ENCODE measurements at places on chromosomes 1 and 21. TPM values are rescaled to one million over a fixed set of nuclear protein-coding genes. Genes with fewer than 3 reads are reported as not detected.

Gene IGSF9
- 77.5 TPM for total RNA-seq

Gene PRAMEF11
- total RNA-seq: not detected

Gene SLC6A17
- 1.6 TPM for total RNA-seq

Gene FBLIM1
- total RNA-seq: 101 TPM

Gene CLCA4
- not detected for total RNA-seq

Gene KLHDC7A
- 0.04 TPM for total RNA-seq

Gene TMPRSS2
- 1.3 TPM for total RNA-seq

DNA sequence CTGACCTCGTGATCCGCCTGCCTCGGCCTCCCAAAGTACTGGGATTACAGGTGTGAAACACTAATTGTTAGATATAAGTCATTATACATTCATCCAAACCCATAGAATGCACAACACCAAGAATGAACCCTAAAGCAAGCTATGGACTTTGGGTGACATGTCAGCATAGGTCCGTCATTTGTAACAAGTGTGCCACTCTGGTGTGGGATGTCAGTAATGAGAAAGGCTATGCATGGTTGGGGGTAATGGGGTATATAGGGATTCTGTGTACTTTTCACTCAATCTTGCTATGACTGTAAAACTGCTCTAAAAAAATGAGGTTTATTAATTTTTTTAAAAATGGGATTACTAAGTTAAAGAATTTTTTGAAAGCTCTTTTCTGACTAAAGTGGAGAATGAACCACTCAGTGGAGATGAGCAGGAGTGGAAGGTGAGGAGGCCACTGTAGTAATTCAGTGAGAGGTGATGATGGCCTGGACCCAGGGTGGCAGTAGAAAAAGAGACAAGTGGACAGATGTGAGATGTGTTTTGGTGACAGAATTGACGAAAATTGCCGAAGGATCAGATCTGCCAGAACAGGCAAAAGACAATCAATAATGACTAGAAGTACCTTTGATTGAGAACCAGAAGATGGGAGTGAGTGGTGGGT lies 21.3 kb upstream of the S1PR1 start:
- peaks cover 18% of the 10 kb centered on the region for H3K4me1 ChIP-seq
- peak overlapping the region; percentile 41 for H3K27ac ChIP-seq
- H3K36me3 ChIP-seq: no peaks in the 10 kb centered on the region
- no peak overlapping the region for H3K4me3 ChIP-seq
- no peaks in the 10 kb centered on the region for H3K27me3 ChIP-seq

DNA sequence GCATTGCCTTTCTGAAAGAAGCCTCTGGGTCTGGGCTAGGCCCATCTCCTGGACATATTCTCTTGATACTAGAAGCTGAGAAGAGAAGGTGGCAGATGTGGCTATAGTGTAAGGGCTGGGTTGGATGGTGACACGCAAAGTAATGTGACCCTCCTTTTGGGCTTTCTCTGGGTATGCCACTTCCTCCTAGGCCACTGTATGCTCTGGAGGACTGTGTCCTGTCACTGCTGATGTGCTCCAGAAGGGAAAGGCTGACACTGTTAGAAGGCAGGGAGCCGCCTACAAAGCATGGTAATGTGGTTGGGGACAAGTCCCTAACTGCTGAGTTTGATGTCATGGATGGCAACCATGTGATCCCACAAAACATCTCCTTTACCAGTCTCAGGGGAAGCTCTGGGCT lies 112.1 kb downstream of the BCAR3 start:
- H3K27me3 ChIP-seq: no peaks in the 10 kb centered on the region
- peaks cover 21% of the 10 kb centered on the region for H3K4me1 ChIP-seq
- H3K36me3 ChIP-seq: peaks cover 38% of the 10 kb centered on the region
- no peak overlapping the region for H3K27ac ChIP-seq
- no peak overlapping the region for H3K4me3 ChIP-seq

GRCh38 chr1:209927466-209927865 lies 10.6 kb upstream of the SYT14 start:
- peaks cover 34% of the 10 kb centered on the region for H3K27me3 ChIP-seq
- H3K4me3 ChIP-seq: no peak overlapping the region
- no peak overlapping the region for H3K27ac ChIP-seq
- H3K36me3 ChIP-seq: no peaks in the 10 kb centered on the region

DNA sequence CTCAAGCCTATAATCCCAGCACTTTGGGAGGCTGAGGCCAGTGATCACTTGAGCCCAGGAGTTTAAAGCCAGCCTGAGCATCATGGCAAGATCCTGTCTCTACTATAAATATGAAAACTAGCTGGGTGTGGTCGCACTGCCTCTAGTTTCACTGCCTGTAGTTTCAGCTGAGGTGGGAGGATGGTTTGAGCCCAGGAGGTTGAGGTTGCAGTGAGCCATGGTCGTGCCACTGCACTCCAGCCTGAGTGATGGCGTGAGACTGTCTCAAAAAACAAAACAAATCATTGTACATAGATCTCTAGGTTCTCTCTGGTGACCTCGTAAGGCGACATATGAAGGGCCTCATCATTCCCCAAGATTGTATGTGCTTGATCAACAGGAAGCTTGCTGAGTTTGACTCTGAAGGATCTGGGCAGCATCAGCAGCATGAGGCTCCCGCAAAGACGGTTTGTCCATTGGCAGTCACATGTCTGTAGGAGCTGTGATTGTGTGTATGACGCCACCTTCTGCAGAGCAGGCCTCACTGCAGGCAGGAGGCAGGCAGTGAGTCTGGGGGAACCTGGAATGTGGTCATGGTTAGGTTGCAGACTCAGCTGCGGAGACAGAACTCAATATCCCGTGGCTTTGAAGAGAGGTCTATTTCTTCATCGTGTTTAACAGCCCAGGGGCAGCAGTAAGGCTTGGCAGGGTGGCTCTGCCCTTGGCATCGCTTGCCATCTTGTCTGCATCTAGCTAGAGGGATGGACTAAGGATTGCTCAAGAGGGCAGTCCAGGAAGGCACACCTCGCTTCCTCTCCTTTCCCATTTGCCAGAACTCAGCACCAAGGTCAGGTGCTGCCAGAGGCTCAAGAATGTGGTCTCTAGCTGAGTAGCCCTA lies 14.0 kb downstream of the ATP5PO start:
- peak overlapping the region; percentile 43 for H3K27ac ChIP-seq
- no peak for DNase-seq
- H3K36me3 ChIP-seq: peaks cover 19% of the 10 kb centered on the region
- no peaks in the 10 kb centered on the region for H3K27me3 ChIP-seq

DNA sequence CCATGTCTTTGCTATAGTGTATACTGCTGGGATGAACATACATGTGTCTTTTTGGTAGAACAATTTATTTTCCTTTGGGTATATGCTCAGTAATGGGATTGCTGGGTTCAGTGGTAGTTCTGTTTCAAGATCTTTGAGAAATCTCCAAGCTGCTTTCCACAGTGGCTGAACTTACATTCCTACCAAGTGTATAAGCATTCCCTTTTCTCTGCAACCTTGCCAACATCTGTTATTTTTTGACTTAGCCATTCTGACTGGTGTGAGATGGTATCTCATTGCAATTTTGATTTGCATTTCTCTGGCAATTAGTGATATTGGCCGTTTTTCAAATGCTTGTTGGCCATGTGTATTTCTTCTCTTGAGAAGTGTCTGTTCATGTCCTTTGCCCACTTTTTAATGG lies 37.5 kb upstream of the ANGPTL1 start:
- DNase-seq: no peak
- H3K4me3 ChIP-seq: no peak overlapping the region
- H3K27ac ChIP-seq: no peak overlapping the region

DNA sequence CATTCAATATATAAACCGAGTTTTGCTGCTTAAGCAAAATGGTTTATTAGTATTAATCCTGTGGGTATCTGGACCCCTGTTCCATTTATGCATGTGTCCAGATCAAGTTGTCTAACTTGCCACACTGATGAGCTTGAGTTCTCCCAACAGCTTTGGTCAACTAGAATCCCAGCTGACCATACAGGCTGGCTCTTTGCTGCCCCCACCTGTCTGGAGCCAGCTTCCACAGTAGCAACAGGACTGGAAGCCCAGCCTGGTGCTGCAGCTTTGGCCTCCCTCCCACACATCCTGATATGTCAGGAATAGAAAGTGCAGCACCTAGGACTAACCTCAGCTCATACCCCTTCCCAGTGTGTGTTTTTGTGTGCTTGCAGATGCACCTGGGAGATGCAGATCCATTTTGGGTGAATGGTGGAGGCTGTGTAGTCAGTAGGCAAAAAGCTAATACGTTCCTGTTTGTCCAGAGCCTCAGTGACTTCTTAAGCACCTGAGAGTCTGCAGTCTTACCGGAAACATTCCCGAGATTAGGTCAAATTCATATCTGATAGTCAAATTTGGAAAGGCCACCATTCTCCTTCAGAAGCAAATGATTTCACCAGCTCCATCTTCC lies 40.9 kb upstream of the BEND5 start:
- no peak overlapping the region for H3K4me3 ChIP-seq
- no peak overlapping the region for H3K27ac ChIP-seq
- H3K27me3 ChIP-seq: peaks cover 27% of the 10 kb centered on the region
- no peaks in the 10 kb centered on the region for H3K36me3 ChIP-seq
- no peaks in the 10 kb centered on the region for H3K4me1 ChIP-seq

GRCh38 chr1:224383218-224383617 lies 26.5 kb downstream of the CNIH4 start:
- no peak overlapping the region for H3K27ac ChIP-seq
- H3K4me3 ChIP-seq: no peak overlapping the region
- no peak for DNase-seq
- H3K4me1 ChIP-seq: no peaks in the 10 kb centered on the region
- H3K36me3 ChIP-seq: peaks cover 20% of the 10 kb centered on the region
- no peaks in the 10 kb centered on the region for H3K27me3 ChIP-seq

DNA sequence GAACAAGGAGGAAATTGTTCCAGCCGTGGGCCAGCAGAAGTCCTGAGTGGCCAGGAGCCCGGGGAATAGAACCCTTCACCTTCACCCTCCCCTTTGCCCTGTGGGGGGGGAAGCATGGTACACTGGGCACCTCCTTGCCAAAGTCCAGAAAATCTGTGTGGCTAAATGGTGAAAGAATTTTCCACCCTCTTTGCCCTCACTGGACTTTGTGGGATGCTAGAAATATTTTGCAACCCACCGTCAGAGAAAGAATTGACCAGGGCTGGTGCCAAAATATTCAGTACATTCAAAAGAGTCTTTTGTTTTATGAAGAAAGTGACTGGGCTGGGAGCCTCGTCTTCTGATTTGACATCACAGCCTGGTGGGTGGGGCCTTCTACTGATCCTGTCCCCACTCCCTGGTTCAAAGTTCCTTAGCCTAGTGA lies 14.6 kb downstream of the NFASC start:
- H3K4me3 ChIP-seq: no peak overlapping the region
- no peaks in the 10 kb centered on the region for H3K36me3 ChIP-seq
- H3K27me3 ChIP-seq: peaks cover 91% of the 10 kb centered on the region
- H3K27ac ChIP-seq: no peak overlapping the region

DNA sequence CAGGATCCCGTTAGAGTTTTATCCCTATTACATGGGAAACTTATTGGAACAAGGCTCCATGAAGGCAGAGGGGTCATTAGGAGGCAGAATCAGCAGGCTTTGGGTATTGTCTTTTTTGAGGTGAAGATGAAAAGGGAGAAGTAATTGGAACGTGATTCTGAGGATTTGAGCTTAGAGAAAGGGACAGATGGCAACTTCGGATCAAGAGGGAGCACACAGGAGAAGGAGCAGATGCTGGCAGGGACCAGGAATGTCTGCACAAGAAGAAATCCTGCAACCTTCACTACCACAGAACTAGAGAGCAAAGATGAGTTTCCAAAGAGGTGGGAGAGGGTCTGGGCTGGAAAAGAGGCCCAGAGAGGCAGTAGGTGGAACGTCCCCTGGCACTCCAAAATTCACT lies 202.8 kb downstream of the RRAGC start:
- no peak for DNase-seq
- H3K27ac ChIP-seq: no peak overlapping the region

DNA sequence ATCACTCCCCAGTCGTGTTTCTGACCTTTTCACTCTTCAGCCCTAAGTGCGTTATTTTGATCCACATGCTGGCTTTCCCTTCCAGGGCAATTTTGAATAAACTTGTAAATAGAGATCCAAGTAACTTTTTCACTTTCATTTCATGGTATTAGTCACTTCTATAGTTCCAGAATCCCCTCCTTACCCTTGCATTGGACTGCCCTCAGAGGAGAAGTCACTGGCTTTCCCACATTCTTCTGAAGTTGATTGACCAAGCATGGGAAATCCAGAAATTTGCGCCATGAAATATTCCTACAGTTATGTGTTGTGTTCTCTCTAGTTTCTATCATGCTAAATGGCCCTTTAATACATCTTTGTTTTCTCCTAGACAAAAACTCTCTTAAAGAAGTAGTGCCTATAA lies 177.3 kb upstream of the GORAB start:
- no peaks in the 10 kb centered on the region for H3K27me3 ChIP-seq
- H3K27ac ChIP-seq: no peak overlapping the region
- no peak for DNase-seq
- no peak overlapping the region for H3K4me3 ChIP-seq
- no peaks in the 10 kb centered on the region for H3K36me3 ChIP-seq
- no peaks in the 10 kb centered on the region for H3K4me1 ChIP-seq

DNA sequence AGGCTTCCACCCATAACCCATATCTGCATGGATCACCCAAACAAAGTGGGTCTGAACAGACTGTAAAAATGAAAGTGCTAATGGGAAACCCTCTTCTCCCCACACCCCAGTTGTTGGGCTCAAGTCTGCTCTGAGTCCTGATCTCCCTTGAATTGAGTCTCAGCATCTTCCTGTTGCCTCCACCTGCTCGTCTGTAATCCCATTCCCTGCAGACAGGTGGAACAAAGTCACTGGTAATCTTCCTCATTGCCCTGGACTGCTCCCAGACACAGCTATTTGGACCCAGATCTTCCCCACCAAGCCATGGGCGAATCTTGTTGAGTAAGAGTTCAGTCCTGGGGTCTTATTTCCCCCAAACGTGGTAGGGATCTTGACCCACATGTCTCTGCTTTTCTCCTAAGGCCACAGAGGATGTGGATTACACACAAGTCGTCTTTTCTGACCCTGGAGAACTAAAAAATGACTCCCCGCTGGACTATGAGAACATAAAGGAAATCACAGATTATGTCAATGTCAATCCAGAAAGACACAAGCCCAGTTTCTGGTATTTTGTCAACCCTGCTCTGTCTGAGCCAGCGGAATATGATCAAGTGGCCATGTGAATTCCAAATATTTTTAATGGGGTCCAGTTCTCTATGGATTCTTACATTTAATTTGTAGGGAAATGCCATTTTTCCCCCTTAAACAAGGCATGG lies 15.7 kb downstream of the AVPR1B start:
- no peak for DNase-seq
- peaks cover 34% of the 10 kb centered on the region for H3K27me3 ChIP-seq
- H3K27ac ChIP-seq: no peak overlapping the region
- no peak overlapping the region for H3K4me3 ChIP-seq
- no peaks in the 10 kb centered on the region for H3K36me3 ChIP-seq
- H3K4me1 ChIP-seq: peaks cover 6% of the 10 kb centered on the region

DNA sequence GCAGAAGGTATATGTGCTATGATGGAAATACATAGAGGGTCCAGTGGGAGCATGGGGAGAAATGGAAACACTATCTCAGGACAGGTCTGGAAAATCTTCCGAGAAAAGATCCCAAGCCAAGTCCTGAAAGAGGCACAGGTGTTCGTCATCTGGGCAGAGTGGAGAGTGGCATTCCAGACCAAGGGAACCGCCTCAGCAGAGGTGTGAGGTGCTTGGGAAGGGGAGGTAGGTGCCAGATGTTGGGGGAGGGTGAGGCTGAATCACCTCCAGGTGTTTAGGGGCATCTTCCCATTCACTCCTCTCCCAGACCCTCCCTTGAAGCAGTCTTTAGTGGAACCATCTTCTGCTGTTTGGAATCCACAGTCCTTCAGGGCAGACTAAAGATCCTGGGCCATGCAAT lies 23.5 kb upstream of the LRRN2 start:
- DNase-seq: no peak
- H3K4me3 ChIP-seq: no peak overlapping the region
- H3K27me3 ChIP-seq: peaks cover 80% of the 10 kb centered on the region
- no peak overlapping the region for H3K27ac ChIP-seq
- peaks cover 14% of the 10 kb centered on the region for H3K4me1 ChIP-seq

- no peak for DNase-seq
- H3K36me3 ChIP-seq: peaks cover 2% of the 10 kb centered on the region
- no peaks in the 10 kb centered on the region for H3K27me3 ChIP-seq
- H3K27ac ChIP-seq: peak overlapping the region; percentile 96
- peak overlapping the region; percentile 95 for H3K4me3 ChIP-seq
These were observed 948 bp downstream of the STK40 start for GRCh38 chr1:36384542-36385409.
